Ovary (tissue), 10 donors: ENCODE measurements at places on chromosomes 3 and 15.

DNA sequence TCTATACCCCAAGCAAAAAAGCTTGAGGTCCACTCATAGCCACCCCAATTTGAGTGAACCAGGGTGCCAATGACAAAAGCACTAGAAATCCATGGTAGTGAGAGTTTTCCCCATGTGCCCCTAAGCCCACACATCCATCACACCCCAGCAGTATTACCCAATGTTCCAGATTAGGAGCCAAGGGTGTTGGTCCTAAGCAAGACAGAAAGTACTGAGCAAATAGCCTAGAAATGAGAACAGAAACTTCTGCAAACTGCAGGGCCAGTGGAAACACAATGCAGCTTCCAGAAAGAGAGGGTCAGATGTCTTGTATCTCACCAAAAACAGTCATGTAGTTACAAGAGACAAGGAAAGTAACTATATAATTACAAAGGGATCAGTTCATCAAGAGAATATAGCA, 10.9 kb upstream of the OXTR start:
- DNase-seq = no peak

GRCh38 chr3:126835472-126836219, 131.6 kb downstream of the CHCHD6 start:
- no peak for DNase-seq

- no peak for DNase-seq
Measured at GRCh38 chr15:31173790-31174450, 72.4 kb upstream of the TRPM1 start.

- DNase-seq = no peak
Measured at GRCh38 chr3:123524981-123525380, 59.9 kb downstream of the HACD2 start.

- peak; percentile 43 for DNase-seq
Measured at GRCh38 chr15:57914350-57915055, 151.0 kb downstream of the ALDH1A2 start.

DNA sequence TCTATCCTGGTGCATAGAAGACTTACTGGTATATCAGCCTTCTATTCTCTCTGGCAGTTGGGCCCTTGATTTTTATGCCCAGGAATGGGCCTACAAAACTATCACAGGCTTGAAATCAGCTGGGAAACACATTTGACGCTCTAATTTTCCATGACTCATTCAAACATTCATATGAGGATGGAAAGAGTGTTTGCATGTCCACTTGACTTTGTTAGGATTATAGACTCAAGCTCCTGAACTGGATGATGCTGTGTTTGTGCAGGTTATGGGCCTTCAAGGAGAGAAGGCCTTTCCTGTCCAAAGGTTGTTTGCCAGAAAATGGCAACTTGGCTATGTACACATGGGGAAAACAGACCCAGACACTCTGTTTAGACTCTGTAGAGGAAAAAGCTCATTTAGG, 219.9 kb downstream of the GAP43 start:
- DNase-seq = no peak
